Stimulated activated CD8-positive, alpha-beta memory T cell treated with anti-CD3 and anti-CD28 coated beads, Interleukin-2, amount 100 ng/mL, for 48 hours (primary cell): ENCODE measurements at places on chromosomes 11 and 22.

- no peak for DNase-seq
Measured at GRCh38 chr11:62419943-62420342, 1.1 kb downstream of the SCGB1A1 start.

DNA sequence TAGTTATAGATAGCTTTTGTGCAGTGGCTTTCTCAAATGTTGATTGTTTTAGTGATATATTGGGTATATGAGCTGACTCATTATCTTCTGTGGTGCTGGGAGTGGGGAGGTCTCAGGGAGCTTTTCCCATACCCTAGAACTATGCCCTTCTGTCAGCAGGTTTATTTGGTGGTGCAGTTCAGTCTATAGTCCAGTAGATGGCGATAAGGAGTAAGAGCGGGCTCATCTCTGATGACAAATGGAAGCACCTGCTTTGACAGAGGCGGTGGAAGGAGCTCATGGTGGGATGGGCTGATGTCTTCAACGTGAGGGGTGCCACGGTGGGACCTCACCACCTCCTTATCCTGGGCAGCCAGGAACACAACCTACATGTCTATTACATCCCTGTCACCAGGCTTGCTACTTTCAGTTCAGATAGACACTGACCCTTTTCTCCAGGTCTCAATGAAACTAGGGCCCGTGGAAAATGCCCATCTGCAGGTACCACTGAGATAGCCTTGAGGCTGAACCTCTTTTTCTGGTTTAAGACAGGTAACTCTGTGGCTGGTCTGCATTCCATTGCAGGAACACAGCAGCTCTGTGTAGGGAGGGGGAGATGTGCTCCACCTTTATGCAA, 13.0 kb upstream of the OR6A2 start:
- DNase-seq: no peak

- no peak for DNase-seq
Measured at GRCh38 chr11:128389461-128389976, 197.8 kb downstream of the ETS1 start.

GRCh38 chr11:72668629-72669347, 5.4 kb downstream of the PDE2A start:
- DNase-seq: peak; percentile 68

- no peak for DNase-seq
Measured at GRCh38 chr11:25242928-25243327, 746.1 kb downstream of the LUZP2 start.

DNA sequence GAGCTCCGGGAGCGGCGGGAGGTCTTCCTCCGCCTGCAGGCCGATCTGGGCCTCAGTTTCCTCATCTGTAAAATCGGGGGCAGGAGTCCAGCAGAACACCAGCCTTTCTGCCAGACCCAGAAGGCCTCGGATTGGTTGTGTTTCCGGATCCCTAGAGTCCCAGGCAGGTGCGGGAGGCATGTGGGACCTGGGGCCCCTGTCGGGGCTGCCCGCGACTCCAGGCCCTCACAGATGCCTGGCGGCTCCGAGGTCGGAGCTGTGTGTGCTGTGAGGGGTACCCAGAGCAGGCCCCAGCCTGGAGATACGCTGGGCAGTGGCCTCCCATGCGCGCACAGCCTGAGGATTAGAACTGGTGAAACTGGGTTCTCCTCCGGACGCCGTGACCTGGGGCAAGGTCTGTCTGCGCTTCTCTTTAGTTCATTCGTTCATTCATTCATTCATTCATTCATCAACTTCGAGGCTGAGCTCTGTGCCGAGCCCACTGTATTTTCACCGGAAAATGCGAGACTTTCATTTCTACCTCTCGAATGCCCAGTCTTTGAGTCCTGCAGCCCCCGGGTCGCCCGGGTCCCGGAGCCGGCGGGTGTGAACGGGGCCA, 24.6 kb downstream of the FLRT1 start:
- DNase-seq: no peak

- DNase-seq: no peak
Measured at GRCh38 chr11:117096201-117096991, 1.8 kb downstream of the SIK3 start.

DNA sequence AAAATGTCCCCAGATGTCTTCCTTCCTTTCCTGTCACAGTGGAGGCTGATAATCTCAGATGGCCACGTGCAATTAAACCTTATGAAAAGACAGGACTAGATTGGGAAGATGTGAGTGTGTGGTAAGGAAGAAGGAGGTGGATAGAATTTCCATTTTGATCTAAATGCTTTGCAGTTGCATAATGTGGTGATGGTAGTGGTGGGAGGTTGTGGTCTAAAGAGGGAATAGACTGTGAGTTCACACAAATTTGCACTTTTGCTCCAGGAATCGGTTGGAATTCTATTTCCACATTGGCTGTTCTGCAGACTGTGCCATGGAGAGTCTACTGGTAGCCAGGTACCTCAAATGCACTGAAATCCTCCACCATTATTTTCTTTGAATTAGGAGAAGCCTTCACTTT, 93.3 kb downstream of the ZBTB16 start:
- DNase-seq: no peak

GRCh38 chr22:48474881-48475280, 1352.8 kb downstream of the BRD1 start:
- no peak for DNase-seq

- DNase-seq: no peak
Measured at GRCh38 chr11:36356201-36356600, 60.1 kb downstream of the PRR5L start.

- DNase-seq: no peak
Measured at GRCh38 chr11:117444711-117445658, 117.3 kb downstream of the CEP164 start.

DNA sequence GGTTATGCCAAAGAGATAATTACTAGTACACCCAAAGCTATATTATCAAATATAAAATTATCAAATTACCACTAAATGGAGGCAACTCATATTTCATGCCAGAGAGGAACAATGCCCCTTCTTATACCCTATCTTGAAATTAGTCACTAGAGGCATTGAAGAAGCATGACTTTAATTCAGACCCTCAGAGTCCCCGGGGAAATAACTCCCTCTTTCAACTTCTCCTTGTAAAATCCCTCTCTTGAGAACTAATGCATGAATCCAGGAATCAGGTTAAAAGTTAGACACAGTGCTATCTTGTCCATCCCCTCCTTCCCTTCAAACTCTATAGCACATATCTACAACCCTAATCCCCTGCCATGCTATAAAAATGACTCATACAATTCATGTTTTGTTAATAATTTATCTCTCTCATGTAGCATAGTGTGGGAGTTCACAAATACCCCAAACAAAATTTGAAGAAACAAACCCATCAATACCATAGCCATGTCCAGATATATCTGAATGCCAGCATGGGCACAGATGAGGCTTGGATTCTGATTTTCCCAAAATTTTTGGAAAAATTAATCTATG, 665.4 kb downstream of the KCNA4 start:
- DNase-seq: no peak

GRCh38 chr22:42442748-42443147, 10.5 kb upstream of the NFAM1 start:
- no peak for DNase-seq

GRCh38 chr11:102385085-102386007, 38.3 kb downstream of the BIRC2 start:
- DNase-seq: no peak

DNA sequence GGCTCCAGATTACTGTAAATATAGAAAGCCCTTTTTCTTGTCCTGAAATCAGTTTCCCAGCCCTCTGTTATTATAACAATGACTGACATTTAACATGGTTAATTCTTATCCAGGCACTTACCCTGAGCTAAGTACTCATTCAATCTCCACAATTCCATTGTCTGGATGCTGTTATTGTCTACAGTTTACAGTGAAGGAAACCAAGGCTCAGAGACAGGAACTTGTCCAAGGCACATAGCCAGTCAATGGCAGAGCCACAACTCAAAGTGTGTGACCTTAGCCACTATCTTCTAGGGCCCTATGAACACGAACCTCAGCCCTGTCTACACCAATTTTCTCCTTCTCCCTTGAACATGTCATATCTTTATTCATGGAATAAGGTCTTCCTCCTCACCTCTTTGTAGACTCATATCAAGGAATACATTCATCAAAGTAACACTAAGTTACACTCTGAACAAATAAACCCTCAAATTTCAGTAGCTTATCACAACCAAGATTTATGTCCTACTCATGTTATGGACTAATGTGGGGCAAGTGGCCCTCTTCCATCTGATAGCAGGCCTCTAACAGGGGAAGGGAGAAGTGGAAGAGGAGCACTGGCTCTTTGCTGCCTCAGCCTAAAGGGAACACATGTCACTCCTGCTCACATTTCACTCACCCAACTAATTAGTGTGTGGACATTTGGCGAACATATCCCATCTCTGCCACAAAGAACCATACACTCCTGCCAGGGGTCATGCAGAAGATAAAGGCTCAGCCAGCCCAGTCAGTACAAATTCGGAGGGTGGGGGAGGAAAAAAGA, 39.3 kb upstream of the APLNR start:
- DNase-seq: no peak

DNA sequence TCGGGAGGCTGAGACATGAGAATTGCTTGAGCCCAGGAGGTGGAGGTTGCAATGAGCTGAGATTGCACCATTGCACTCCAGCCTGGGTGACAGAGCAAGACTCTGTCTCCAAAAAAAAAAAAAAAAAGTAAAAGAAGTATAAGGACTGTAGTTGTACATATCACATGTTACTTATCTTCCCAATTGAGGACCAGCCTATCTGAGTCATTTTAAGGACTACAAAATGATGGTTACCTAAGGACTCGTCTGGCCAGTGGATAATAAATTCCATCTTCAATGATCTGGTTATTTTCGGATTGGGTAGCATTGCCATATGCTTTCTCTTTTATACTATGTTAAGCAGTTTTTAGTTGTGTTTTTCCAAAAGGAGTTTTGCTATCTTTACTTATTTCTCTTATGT, 55.3 kb downstream of the PPFIA1 start:
- DNase-seq: no peak

GRCh38 chr11:33930317-33931021, 38.6 kb upstream of the LMO2 start:
- DNase-seq: no peak

GRCh38 chr11:120249279-120250262, 9.6 kb downstream of the POU2F3 start:
- no peak for DNase-seq

DNA sequence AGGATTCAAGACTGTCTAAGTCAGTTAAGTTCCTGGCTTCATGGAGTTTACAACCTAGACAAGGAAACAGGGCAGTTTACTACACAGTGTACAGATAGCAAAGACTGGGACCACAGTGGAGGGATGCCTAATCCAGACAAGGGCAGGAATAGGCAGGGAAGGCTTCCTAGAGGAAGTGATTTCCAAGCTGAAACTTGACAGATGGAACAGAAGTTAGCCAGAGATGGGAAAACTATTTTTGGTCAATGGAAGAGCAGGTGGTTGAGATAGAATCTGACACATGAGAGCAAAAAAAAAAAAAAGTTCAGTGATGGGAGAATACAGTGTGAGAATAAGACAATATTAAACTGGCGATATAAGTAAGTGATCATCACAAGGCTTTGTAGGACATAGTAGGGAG, 1.3 kb downstream of the COA4 start:
- no peak for DNase-seq

DNA sequence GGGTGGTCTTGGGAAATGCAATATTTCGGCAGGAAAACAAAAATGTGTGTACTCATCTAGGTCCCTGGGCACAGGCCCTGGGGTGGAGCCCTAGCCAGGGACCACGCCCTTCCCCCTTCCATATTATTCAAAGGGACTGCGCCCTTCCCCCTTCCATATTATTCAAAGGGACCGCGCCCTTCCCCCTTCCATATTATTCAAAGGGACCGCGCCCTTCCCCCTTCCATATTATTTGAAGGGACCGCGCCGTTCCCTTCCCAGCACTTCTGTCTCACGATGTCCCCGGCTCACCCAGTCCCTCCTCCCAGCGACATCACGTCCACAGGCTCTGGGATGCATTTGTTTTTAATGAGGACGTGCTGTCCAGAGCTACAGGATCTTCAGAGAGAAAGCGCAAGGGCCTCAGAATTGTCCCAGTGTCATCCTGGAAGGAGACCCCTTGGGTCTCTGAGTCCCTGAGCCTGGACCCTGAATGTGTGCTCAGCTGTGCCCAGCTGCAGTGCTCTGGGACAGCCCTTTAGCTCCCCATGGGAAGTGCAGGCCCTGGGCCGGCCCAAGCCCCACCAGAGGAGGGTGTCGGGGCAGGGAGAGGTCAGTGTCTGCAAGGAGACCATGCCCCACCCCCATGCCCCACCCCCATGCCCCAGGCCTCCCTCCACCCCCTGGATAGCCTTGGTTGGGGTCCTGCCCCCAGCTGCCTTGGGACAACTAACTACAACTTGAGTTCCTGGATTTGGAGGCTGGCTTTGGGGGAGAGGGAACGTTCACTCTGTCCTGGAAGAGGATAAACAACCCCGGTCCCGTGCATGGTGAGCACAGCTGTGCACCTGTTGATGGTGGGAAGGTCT, 810.0 kb downstream of the BRD1 start:
- DNase-seq: no peak

DNA sequence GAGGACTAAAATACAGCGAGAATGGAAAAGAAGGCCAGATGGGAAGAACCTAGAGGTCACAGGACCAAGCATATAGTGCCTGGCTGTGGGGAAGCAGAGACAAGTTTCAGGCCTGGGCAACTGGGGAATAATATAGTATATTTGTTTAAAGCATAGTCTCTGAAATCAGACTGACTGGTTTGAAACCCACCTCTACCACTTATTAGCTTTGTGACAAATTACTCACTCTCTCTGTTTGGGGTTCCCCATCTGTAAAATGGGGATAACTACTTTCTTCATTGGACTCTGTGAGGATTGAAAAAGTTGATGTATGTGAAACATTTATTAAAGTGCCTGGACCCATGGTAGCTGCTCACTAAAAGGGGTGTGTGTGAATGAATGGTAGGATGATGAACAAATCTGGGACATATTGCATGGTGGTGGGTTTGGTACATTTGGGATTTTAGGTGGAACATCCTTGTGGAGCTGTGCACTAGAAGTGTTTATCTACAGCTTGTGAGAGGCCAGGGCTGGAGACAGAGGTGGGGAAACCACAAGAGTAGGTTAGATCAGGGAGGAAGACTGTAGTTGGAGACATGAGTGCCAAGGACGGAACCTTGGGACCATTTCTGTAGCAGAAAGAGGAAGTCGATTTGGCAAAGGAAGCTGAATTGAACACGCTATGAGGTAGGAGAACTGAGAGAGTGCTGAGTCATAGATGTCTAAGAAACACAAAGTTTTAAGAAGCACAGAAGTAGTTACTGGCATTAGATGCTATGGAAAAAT, 52.6 kb downstream of the SWAP70 start:
- no peak for DNase-seq

GRCh38 chr22:19579880-19580279, 55.7 kb upstream of the CLDN5 start:
- peak; percentile 32 for DNase-seq

DNA sequence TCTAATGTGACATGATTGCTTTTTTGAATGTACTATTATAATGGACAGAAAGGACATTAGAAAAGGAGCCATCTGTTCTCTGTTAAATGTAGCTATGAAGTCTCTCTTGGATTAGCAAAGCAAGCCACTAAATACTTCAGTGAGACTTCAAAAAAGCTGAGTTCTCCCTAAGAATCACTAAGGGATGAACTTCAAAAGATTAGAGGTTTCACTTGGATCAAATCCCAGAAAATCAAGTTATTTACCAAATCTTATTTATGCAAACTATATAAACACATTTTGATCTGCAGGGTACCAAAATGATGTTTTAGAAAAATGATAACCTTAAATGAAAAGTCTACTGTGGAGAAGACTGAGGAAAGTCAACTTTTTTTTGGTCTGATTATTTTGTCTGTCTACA, 82.1 kb upstream of the MTMR2 start:
- DNase-seq: no peak

GRCh38 chr11:69209421-69210309, 53.9 kb downstream of the SMIM38 start:
- no peak for DNase-seq
